ENCODE measurements at places on chromosomes 7 and 10.

GRCh38 chr7:77226357-77226839 is 26.8 kb upstream of the FGL2 start:
- no peak for DNase-seq

GRCh38 chr10:74674927-74675326 is 151.5 kb upstream of the KAT6B start:
- no peak for DNase-seq

- no peak for DNase-seq
Measured at GRCh38 chr7:42611289-42611928, 300.5 kb downstream of the C7orf25 start.

DNA sequence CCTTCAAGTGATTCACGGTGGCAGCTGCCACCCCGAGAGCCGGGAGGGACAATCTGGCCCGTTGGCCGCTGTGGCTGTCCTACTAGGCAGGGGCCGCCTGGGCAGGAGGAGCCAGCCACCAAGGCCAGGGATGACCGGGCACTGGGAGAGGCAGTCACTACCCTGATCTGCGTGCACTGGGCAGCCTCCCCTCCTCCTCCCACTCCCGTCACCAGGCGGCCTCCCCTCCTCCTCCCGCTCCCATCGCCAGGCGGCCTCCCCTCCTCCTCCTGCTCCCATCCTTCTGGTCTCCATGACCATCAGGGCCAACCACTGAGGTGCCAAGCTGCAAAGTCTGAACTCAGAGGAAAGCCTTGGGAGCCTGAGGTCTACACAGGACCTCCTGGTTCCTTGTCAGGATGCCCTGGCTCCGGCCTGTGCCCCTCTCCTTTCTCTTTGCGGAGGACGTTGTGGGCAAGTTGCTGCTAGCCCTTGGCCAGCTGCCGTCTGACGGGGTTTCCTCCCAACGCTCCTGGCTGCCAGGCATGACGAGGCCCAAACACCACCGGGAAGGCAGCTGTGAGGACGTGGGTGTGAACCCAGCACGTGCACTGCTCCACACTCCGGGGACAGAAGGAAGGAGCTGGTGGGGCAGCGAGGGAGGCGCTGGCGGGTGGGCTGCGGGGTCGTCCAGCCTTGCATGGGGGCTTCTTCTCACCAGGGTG is 131.1 kb downstream of the WDR37 start:
- DNase-seq, result no peak

GRCh38 chr7:101081432-101081831 is 3.8 kb upstream of the TRIM56 start:
- no peak for DNase-seq

DNA sequence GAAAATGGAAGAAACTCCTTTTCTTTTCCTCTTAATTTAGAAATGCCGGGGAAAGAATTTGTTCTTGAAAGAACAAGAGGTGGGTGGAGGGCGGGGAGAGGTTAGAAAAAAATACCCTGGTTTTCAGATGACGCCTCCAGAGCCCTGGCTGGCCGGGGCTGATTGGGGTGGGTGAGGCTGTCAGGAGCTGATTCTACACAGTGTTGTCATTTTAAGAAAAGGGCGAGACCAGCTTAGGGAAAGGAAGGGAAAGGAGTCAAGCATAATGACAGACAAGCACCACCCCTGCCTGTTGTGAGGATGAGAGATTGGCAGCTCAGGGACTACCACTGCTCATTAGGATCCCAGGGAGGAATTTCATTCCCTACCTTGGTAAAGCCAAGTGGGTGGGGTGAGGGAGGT is 9.9 kb upstream of the FAM180A start:
- peak; percentile 84 for DNase-seq

DNA sequence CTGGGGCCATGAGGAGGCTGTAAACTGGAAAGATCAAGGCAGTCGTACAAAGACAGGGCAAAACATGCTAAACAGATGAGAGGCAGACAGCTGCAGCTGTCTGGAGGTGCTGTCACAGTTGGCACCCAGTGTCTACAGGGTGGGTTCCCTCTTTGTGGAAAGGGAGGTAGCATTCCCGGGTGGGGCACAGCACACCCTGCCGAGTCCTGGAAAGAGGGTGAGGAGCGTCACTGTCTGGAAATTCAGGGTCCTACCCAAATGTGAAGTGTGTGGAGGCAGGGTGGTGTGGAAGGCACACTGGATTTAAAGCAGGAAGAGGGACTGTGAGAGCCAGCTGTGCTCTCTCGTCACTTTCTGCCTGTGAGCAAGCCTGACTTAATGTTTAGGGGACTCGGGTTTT is 356.2 kb downstream of the SDK1 start:
- no peak for DNase-seq

GRCh38 chr10:124151466-124152095 is 58.2 kb upstream of the CHST15 start:
- DNase-seq, result no peak

DNA sequence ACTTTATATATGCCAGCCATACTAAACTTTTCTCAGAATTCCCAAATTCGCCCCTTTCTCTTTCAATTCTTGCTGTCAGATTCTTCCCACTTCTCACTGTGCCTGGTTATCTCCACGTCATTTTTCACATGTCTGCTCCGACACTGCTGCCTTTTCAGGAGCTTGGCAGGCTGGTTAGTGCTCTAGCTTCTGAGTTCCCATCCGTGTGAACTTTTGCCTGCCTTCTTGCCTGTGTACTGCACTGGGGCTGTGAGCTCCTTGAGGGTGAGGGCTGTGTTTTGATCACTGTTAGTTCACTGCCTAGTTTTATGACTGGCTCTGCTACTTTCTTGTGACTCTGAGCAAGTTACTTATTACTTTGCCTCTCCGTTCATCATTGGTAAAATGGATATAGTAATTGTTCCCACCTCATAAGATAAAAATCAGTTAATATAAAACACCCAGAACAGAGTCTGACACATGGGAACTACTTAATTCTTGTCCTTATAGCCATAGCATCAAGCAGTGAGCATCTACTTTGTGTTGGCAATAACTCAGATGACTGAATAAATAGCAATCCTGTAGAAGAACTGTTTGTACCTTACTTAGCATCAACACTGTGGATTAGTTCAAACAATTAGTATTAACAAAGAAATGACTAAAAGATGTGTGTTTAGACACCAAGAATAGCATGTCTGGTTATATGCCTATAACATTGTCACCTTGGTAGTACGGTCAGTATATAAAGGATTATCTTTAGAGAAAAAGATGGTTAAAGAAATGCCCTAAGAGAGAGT is 5.5 kb downstream of the GSTO1 start:
- DNase-seq, result peak; percentile 23

DNA sequence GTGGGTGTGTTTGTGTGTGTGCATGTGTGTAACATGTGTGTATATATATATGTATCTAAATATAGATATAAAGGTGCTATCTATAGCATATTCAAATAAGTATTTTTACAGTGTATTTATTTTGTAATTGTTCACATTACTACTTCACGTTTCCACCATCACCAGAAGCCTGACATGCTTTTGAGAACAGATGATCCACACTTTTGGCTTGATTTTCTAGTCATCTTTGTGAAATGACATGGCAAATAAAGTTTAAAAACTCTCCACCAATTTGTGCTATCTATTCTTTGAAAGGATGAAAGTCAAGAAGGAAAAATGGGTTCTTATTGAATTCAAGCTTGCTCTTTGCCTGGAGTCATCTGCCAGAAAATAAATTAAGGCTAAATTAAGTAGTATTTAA is 294.0 kb upstream of the AKR1E2 start:
- no peak for DNase-seq

DNA sequence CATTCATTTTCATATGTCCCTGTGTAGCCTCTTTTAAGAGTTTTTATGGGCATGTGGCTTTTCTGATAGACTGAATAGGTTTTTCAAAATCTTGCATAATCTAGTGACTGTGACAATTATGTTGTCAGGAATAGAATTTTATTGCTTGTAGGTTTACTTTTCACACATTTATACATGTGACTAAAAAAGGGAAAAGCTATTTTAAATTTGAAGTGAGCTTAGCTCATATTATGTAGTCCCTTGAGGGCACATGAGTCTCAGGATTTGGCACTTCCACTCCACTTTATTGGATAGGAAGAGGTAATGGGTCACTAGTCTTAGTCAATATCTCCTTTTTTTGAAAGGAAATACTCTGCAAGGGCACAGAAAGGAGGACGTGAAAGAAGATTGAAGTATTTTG is 247.3 kb downstream of the SUGCT start:
- DNase-seq, result no peak

DNA sequence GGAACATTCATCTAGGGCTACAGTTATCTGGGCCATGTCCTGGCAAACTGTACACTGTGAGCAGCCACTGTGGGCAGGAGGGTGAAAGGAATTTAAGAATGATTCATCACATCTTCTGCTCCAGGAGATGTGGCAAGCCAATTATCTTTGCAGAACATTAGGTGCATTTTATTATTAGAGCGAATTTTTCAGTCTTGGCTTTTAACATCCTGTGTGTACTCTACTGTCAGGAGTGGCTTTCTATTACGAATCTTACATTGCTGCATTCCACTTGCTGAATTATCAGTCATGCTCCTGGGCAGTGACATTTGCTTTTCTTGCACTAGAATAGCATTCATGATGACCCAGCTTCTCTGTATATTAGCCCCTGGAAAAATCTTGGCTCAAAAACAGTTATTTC is 109.2 kb upstream of the TARP start:
- DNase-seq, result peak; percentile 29

DNA sequence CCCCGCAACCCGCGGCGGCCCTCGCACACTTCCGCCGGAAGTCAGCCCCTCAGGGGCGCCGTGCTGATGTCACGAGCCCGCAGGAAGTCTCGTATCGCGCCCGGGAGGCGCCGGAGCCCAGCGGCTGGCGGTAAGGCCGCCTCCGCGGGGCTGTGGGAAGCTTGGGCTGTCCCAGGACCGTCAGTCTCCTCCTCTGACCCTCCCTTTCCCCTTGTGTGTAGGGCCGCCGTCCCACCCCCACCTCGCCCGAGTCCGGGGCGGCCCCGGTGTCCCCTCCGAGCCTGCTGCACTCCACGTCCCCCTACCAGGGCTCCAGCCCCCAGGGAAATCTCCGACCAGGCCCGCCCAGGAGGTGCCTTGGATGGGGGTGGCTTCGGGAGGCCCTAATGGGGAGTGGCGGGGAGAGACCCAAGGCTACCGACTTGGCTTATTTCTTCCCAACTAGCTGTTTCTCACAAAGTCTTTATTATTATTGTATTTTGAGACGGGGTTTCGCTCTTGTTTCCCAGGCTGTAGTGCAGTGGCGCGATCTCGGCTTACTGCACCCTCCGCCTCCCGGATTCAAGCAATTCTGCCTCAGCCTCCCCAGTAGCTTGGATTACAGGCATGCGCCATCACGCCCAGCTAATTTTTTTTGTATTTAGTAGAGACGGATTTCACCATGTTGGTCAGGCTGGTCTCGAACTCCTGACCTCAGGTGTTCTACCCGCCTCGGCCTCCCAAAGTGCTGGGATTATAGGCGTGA is at the start of gene ZDHHC4:
Gene ZDHHC4, plus strand, starts transcription at position 86 of the 745 bp plus-strand sequence. CDS start 3,108 bp downstream, outside the sequence.
- DNase-seq, result peak; percentile 89

DNA sequence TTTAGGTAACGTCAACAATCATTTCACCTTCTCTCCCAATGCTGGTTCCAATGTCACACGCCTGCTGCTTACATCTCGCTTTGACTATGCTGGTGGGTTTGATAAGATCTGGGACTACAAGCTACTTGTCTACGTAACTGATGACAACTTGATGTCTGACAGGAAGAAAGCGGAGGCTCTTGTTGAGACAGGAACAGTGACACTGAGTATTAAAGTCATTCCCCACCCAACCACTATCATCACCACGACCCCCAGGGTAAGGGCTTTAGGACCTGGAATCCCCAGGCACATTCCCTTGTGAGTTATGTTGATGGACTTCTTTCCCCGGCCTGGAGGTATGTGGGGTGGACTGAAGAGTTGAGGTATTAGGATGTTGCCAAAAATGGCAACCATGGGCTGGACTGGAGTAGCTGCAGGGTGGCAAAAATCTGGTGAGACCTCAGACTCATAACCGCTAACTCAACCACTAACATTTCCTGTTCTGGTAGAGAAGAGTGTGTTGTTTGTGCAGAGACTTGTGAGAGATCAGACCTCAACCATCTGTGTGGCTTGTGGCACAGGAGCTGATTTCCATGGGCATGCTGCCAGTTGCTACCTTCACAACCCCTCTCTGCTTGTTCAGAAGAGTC is 59.2 kb downstream of the CDHR3 start:
- peak; percentile 73 for DNase-seq

- DNase-seq, result peak; percentile 12
Measured at GRCh38 chr10:71770255-71770654, 3.1 kb downstream of the VSIR start.

DNA sequence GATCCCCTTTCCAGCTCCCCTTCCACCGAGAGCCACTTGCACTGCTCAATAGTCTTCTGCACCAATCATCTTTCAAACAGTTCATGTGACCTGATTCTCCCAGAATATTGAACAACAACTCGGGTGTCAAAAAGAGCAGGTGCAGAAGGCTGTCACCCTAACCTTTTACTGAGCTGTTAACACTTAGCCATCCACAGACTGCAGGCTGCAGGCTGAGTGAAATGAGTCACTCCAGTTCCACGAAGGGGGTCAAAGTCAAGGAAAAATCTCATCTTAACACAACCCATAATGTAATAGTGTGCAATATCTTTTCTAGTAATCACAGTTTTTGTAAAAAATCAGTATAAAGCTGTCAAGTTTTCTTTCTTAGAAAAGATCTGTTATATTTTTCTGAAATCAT is 63.1 kb downstream of the MTPAP start:
- DNase-seq, result no peak

DNA sequence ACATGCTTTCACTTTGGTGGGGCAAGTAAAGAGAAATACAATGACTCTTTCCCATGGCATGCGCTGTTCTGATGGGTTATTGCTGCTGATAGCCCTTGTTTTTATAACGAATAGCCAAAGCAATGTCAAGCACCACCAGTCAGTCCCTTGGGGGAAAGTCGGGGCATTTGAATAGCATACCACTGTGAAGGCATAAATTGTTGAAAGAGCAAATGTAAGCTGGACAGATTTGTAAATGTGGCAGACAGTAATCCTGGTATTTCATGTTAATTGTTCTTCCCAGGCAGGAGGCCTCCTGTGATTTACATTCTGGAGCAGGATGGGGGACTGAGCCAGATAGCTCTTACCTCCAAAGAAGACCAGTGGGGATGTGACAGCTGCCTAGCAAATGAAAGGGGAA is 293.3 kb downstream of the ADRA2A start:
- DNase-seq, result no peak

DNA sequence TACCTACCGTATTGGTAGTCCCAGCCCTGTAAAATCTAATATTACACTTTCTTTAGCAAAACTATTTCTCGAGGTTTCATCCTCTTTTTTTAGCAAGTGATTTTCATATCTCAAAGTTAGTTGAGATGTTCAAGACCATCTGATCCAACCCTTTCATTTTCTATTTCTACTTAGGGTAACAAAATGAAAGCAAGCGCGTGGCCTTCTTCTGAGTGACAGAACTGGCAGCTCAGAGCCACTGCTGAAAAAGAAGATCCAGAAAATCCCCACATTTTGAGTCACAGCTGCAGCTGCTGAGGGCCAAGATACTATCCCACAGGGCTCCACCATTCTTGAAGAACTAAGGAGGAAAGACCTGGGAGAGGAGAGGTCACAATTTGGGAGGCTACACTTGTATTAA is 24.8 kb upstream of the ZNF800 start:
- no peak for DNase-seq

- peak; percentile 83 for DNase-seq
Measured at GRCh38 chr7:40232242-40232893, 97.6 kb downstream of the SUGCT start.

Data from astrocyte of the spinal cord (primary cell).